Karpas-422 (cell line): ENCODE measurements at places on chromosomes 1 and 21.

GRCh38 chr1:51875291-51875772 lies 3.2 kb downstream of the NRDC start:
- no peak for DNase-seq

GRCh38 chr1:161037661-161038522 lies 872 bp downstream of the TSTD1 start:
- peak; percentile 42 for DNase-seq

GRCh38 chr1:101253976-101254674 lies 17.3 kb downstream of the S1PR1 start:
- DNase-seq, result no peak

- DNase-seq, result no peak
Measured at GRCh38 chr1:3351449-3352298, 102.8 kb upstream of the ARHGEF16 start.

- no peak for DNase-seq
Measured at GRCh38 chr1:212981025-212981495, 30.7 kb downstream of the VASH2 start.

DNA sequence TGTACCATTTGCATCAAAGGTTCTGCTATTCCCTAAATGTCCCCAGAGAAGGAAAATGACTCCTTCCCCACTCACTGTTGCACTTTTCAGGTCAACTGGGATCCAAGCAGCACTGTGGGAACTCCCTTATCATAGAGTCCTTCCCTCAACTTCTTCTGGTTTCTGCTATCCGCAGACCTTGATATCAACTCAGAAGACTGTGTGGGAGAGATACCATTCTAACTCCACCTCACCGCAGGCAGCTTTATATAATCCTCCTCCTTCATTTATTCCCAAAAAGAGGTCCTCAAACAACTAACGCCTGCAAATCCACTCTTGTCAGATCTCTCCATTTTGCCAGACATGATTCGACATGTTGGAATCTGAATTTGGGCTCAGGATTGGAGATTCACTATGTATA lies 27.3 kb downstream of the LHX9 start:
- DNase-seq, result peak; percentile 38

DNA sequence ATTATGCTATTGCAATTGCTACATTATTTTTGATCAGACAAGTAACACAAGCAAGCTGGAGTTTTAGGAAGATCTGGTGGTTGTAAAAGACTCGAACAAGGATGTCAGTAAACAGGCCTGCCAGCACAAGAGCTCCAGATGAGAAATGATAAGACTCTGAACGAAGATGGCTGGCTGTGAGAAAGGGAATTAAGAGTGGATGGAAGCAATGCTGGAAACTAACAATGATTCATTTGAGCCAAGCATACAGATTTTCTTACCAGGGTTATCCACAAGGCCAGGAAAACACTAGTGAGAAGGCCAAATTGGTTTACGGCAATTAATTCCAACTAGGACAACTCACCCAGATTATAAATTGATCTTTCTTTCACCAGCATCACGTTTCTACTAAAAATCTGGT lies 54.2 kb downstream of the NRIP1 start:
- DNase-seq, result no peak

- DNase-seq, result no peak
Measured at GRCh38 chr1:207323425-207324225, 2.1 kb downstream of the CD55 start.

- no peak for DNase-seq
Measured at GRCh38 chr21:35294231-35294898, 245.3 kb upstream of the RUNX1 start.

DNA sequence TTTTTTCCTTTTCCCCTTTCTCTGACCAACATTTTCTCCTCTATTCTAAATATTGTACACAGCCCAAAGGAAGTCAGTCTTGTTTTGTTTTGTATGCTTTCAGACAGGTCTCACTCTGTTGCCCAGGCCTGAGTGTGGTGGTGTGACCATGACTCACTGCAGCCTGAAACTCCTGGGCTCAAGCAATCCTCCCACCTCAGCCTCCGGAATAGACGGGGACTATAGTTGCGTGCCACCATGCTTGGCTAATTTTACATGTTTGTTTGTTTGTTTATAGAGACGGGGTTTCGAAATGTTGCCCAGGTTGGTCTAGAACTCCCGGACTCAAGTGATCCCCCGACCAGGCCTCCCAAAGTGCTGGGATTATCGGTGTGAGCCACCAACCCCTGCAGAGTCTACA lies 72.8 kb downstream of the NRIP1 start:
- DNase-seq, result no peak

- DNase-seq, result peak; percentile 71
Measured at GRCh38 chr1:113677250-113678158, 81.8 kb downstream of the PHTF1 start.

GRCh38 chr1:15423355-15424077 lies 13.8 kb downstream of the EFHD2 start:
- DNase-seq, result peak; percentile 36

DNA sequence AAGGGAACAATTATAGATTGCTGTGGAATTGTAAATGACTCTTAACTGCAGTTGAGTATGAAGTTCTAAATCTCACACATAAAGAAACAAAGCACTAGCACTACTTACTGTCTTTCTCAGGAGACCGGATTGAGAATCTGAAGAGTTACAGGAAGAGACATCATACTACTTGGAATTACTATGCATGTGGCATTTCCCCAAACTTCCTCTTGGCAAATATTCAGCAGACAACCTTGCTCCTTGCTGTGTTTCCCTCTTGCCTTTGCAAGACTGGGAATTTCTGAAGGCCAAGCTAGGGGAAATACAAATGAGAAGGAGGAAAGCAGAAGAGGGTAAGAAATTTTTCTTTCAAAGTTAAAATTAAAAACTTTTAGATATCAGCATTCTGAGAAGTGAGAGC lies 173.6 kb upstream of the KCTD3 start:
- DNase-seq, result no peak

- no peak for DNase-seq
Measured at GRCh38 chr1:181124291-181124751, 35.8 kb downstream of the IER5 start.

DNA sequence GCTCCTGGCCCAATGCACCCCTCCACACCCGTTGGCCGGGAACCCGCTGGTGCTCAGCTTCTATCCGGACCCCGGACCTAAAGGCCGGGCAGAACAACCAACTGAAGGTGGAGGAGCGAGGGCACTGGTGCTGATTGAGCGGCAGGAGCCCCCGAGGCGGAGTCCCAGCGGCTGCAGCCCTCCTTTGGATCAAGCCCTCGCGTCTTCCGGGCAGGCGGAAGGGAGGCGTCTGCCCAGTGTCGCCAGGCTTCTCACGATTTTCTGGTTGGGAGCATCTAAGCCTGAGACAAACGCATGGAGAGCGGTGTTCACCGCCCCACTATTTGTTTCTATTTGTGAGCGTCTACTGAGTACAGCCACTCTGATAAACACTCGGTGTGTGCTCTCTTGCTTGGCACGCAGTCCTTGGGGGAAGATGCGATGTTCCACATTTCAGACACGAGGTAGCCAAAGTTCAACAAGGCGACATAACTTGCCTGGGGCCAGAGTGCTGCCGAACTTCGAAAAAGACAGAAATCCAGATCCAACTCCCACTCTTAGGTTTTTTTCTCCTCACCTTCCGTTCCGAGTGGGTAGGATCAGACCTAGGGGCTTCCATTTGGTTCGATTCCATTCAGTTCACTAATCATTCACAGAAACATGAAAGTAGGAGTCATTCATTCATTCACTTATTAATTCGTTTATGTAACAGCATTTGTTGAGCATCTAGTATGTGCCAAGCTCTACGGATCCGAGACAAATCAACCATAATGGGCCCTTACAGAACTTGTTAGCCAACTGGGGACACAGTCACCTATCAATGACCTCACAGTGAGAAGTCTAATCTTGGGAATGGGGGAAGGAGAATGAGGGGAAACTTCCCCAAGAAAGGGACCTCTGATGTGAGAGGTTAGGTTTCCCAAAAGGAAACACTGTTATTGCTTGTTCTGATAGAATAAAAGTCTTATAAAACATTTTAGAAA lies 4.9 kb upstream of the DMRTA2 start:
- DNase-seq, result no peak
